B cell (primary cell): ENCODE measurements at places on chromosomes 1 and 21.

GRCh38 chr1:1554926-1555915 is 14.8 kb upstream of the TMEM240 start:
- DNase-seq: no peak

DNA sequence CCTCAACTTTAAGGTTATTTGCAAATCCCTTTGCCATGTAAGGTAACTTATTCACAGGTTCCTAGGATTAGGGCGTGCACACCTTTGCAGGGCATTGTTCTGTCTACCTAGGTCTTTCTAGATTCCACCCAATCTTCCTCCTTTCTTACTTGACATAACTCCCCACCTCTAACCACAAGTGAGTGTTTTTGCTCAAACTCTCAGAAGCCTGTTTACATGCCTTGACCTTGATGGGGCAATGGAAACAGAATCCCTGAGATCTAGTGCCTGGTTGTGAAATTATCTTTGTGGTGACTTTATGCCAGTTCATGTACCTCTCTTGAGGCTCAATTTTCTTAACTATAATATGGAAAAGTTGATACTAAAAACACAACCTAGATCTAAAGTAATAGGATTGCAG is 296.6 kb downstream of the TTLL7 start:
- no peak for DNase-seq

DNA sequence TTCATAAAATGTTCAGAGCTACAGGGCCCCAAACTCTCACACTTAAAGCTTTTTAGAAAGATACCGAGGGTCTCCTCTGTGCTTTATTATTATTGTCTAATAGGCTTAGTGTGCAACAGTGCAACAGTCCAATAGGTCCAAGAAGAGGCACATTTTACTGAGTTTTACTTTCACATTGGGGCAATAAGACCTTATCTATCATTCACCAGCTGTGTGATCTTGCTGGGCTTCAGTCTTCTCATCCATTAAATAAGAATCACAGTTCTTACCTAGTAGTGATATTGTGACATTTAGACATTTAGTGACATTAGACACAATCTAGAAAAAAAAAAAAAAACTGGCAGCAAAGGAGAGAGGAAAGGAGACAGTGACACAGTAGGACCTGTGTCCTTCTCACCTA is 175.8 kb upstream of the NFIA start:
- DNase-seq: no peak

- no peak for DNase-seq
Measured at GRCh38 chr1:170067253-170067819, 7.2 kb downstream of the KIFAP3 start.

DNA sequence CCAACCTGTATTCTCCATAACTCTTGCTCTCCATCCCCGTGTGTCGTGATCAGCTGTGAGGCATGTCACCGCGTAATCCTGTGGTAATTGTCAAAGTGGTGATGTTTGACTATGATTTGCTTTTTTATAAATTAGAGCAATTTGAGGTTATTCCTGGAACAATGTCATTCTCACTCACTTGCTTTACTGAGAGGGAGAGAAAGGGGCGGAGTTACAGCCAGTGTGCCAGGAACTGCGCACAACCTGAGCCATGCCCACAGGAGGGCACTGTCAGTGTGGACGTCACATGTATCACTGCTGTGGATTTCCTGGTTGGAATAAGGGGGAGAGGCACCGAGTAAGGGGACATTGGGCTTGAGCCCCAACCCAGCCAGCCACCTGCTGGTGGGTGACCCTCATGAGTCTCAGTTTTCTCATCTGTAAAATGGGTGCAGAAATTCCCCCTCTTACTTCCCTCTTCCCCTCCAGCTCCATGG is 6.9 kb downstream of the ADGRB2 start:
- DNase-seq: no peak

DNA sequence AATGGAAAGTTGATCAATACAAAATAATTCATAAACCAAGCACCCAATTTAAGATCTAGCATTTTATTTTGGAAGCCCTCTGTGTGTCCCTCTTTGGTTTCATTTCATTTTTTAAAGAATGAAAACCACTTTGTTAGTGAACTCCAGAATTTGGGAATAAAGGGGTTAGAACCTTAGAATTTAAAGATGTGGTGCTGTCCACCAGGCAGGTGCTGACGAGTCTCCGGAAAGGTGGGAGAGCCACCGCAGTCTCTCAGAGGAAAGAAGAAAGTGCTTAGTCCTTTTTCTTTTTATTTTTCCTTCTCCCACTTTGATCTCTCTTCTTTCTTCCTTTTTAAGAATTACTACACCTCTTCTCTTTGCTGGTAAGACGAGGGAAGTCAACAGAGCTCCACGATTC is 20.5 kb upstream of the HIVEP3 start:
- no peak for DNase-seq

GRCh38 chr1:245651093-245651492 is 496.3 kb downstream of the KIF26B start:
- no peak for DNase-seq

GRCh38 chr1:218943371-218943770 is 230.3 kb upstream of the LYPLAL1 start:
- DNase-seq: no peak

GRCh38 chr1:160090760-160091159 is 7.7 kb downstream of the IGSF8 start:
- DNase-seq: no peak

GRCh38 chr1:199646761-199647160 is 380.7 kb upstream of the NR5A2 start:
- no peak for DNase-seq

GRCh38 chr1:93592551-93592949 is 89.1 kb downstream of the BCAR3 start:
- DNase-seq: no peak

GRCh38 chr21:42818328-42818749 is 61.0 kb downstream of the WDR4 start:
- peak; percentile 70 for DNase-seq

DNA sequence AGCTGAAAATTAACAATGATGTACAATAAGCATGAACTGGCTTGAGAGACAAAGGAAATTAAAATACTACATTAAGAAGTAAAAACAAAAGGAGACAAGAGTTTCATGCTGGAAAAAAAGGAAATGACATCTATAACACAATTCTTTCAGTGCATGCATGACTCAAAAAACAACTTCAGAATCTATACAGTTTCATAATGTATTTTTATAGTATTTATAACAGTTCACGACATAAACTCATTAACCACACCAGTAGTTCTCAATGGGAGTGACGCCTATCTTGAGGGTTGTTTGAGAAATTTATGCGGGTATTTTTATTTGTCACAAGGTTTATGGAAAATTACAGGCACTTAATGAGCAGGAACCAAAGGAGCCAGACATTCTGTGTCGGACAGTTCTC is 168.5 kb downstream of the SMYD3 start:
- DNase-seq: no peak

- no peak for DNase-seq
Measured at GRCh38 chr1:60345621-60346020, 272.1 kb upstream of the C1orf87 start.

- DNase-seq: no peak
Measured at GRCh38 chr1:216258856-216259255, 164.4 kb downstream of the USH2A start.
